ENCODE measurements at places on chromosomes 16 and 17.

DNA sequence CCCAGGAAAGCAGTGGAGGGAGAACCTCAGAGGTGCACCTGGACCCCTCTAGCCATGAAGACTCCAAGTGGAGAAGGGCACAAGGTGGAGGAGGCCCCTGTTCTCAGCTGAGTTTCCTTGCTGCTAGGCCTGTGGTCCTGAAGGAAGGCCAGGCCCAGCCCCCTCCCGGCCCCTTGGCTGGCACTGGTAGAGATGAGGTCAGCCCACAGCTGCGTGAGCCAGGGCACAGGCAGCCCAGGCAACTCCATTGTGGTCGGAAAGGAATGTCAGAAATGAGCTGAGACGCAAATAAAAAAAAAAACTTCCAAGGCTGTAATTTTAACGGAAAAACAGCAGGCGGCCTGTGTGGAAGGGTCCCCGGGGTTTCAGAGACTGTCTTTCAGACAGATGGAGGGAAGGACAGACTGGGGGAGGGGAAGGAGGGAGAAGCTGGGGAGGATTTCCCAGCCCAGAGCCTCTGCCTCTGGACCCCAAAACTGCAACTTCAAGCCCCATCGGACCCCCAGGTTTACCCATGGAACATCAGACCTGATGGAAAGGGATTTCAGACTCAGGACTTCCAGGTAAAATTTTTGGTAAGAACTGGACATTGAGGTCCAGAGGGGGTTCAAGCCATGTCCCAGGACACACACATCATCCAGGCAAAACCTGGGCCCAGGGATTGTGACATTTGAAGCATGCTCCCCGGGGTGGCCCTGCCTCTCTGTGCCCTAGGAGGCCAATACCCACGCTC is 25.6 kb upstream of the MRPS23 start:
- DNase-seq = no peak
- H3K4me1 ChIP-seq = peaks cover 27% of the 10 kb centered on the region
- no peak overlapping the region for H3K27ac ChIP-seq
- peaks cover 18% of the 10 kb centered on the region for H3K27me3 ChIP-seq
- H3K36me3 ChIP-seq = no peaks in the 10 kb centered on the region

- H3K27ac ChIP-seq = no peak overlapping the region
- H3K36me3 ChIP-seq = no peaks in the 10 kb centered on the region
- no peaks in the 10 kb centered on the region for H3K4me1 ChIP-seq
- no peak overlapping the region for H3K4me3 ChIP-seq
- DNase-seq = no peak
- H3K27me3 ChIP-seq = no peaks in the 10 kb centered on the region
Measured at GRCh38 chr16:59881376-59881775, 1147.3 kb upstream of the GOT2 start.

GRCh38 chr16:60651346-60651745 is 1384.9 kb downstream of the CDH8 start:
- no peaks in the 10 kb centered on the region for H3K36me3 ChIP-seq
- no peaks in the 10 kb centered on the region for H3K27me3 ChIP-seq
- no peaks in the 10 kb centered on the region for H3K4me1 ChIP-seq
- no peak for DNase-seq
- no peak overlapping the region for H3K4me3 ChIP-seq

DNA sequence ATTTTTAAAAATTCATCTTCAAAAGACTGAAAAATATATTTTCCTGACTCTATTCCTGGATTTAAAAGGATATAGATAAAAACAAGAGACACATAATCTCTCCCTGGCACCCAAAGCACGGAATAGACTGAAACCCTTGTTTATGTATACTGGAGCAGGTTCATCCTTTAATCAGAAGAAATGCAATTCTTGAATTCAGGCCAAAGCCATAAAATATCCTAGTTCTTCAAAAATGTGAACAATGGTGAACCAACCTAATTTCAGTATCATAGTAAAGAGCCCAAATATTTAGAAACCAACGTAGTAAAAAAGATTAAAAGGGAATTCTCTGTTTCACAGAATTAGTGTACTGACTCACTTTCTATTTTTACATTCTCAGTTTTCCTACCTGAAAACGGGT is 188.5 kb upstream of the C17orf78 start:
- H3K4me3 ChIP-seq = no peak overlapping the region
- H3K27ac ChIP-seq = no peak overlapping the region
- H3K36me3 ChIP-seq = peaks cover 20% of the 10 kb centered on the region
- H3K27me3 ChIP-seq = no peaks in the 10 kb centered on the region
- no peak for DNase-seq

DNA sequence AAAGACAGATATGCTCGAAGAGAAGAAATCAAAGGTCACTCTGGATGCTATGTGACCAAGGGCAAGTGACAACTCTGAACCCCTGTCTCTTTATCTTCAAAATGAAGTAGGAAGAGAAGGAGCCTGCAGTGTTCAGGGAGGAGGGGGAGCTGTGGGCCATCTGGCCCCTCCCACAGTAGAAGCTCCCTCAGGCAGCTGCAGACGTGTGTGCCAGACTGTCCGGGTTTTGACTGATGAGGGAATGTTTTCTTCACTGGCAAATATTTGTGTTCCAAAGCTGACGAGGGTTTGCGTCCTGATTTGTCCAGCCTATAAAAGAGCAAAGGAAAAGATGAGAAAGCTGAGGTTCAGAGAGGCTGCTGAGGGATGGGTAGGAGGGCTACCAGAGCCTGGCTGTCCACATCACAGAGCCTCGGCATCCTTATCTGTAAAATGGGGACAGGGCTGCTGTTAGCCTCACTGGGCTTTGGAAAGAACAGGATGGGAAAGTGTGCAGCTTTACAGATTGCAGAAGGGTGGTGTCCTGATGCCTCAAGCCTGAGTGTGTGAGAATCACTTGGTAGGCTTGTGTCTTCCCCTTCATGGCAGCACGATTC is 1.8 kb upstream of the GINS2 start:
- H3K36me3 ChIP-seq = no peaks in the 10 kb centered on the region
- peaks cover 9% of the 10 kb centered on the region for H3K27me3 ChIP-seq
- DNase-seq = no peak
- H3K27ac ChIP-seq = no peak overlapping the region
- no peak overlapping the region for H3K4me3 ChIP-seq

DNA sequence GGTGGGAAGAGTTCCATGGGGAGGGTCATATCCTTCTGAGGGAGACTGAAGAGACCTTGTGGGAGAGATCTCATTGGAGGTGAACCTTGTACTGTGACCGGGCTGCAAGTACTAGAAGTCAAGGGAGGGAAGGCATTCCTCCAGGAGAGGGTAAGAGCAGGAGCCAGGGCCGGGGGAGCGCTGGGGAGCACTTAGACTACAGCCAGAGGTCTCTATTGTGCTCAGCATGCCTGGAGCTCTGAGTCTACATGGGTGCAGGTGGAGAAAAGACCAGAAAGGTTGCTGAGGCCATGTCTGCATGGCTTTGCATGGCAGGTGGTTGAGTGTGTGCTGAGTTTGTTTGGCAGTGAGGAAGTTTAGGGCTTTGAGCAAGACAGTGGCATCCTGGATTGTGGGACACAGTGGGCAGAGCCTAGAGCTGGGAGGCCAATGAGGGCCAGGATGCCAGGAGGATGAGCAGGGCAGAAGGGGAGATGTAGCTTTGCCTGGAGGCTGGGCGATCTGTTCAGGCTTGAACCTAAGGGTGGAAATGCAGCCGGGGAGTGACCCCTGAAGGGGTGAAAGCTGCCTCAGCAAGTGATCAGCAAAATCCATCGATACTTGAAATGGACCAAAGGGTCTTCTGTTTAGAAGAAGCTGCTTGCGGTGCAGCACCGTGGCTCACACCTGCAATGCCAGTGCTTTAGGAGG is 317.4 kb upstream of the TNRC6C start:
- no peak overlapping the region for H3K27ac ChIP-seq
- no peaks in the 10 kb centered on the region for H3K36me3 ChIP-seq
- H3K27me3 ChIP-seq = no peaks in the 10 kb centered on the region

DNA sequence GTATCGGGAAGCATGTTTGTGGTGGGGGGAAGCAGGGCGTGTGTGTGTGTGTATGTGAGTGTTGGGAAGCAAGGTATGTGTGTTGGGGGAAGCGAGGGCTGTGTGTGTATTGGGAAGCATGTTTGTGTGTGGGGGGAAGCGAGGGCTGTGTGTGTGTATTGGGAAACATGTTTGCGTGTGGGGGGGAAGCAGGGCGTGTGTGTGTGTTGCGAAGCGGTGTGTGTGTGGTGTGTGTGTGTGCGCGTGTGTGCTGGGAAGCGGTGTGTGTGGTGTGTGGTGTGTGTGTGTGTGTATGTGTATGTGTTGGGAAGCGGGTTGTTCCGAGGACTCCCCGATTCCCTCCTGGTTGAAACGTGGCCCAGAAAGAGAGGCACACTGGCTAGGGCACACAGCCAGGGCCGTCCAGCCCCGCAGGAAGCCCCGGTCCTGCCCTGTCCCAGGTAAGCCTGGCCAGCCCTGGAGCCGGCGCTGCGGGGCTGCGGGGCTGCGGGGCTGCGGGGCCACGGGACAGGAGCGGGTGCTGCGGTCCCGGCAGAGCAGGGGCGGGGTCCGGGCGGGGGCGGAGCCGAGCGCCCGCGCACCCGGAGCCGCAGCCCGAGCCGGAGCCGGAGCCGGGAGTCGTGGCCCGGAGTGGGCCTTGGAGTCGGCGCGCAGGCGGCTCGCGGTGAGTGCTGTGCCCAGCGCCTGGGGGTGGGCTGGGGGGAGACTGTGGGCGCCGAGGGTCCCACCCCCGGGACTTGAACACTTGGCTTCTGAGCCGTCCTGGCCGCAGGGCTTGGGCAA is at the start of gene NOD2:
Gene NOD2, plus strand, starts transcription at position 608 of the 783 bp plus-strand sequence. CDS start 5,890 bp downstream, outside the sequence.
- no peak within 1 kb of the TSS for H3K27ac ChIP-seq
- H3K4me1 ChIP-seq = peaks cover 56% of the 10 kb centered on the region
- no peak for DNase-seq

DNA sequence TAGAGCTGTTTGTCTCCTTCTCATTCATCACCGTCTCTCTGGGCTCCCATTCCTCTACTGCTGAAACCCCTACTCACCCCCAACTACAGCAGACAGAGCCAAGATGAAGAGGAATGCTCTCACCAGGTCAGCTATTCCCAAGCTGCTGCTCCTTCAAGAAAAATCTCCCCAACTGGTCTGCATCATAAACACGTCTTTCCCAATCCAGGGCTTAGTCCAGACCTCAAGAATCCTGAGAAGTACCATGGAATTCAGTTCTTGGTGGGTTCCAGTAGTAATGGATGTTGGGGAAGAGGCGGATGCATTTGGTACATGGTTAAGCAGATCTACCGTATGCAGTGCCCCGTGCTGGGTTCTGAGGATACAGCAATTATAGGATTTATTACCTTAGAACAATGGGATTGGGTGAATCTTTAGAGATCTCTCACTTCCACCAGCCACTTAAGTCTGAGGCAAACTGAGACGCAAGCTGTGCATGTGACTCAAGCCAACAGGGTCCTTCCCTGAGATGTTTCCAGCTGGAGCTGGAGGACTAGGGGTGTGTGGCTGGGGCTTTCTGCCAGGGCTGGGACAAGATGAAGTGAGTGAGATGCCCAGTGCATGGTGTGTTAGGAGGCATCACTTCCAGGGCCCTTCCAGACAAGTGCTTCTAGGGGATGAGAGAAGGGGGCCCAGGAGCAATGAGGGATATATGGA is 232.7 kb upstream of the CDH5 start:
- no peaks in the 10 kb centered on the region for H3K36me3 ChIP-seq
- no peak overlapping the region for H3K27ac ChIP-seq
- no peak for DNase-seq
- H3K4me1 ChIP-seq = no peaks in the 10 kb centered on the region

DNA sequence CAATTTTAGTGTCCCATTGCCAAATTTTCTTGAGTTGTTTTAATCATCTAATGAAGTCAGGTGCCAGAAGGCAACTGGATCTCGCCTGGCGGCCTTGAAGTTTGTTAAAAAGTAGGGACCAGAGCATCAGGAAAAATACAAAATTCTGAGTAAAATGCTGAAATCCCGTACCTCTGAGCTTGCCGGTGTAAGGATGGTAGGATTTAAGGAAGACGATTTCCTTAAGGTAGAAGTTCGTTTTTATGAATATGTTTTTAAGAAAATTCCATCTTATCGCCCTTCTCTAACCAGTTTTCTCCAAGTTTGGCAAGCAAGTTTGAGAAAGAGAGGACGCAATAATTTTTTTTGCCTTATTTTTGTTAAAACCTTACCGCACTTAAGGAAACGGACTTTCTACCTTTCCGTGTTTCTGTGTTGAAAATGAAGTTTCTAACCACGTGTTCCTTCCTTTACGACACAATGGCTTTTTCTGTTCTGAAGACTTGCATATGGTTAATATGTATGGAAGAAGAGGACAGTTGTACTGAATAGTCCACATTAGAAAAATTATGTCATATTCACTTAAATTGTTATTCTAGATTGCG is 748 bp downstream of the ATF7IP2 start:
- H3K4me1 ChIP-seq = peaks cover 30% of the 10 kb centered on the region
- peak; percentile 36 for DNase-seq
- no peaks in the 10 kb centered on the region for H3K27me3 ChIP-seq
- no peaks in the 10 kb centered on the region for H3K36me3 ChIP-seq

DNA sequence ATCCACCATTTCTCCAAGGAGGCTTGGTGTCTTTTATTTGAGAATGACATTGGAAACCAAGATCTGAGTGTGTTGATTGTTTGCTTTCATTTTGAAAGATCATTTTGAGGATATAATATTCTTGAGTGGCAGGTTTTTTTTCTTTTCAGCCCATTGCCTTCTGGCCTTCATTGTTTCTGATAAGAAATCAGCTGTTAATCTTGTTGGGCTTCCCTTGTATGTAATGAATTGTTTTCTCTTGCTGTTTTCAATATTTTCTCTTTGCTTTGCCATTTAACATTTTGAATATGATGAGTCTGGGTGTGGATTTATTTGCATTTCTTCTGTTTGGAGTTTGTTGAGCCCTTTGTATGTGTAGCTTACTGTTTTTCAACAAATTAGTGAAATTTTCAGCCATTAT is 22.0 kb downstream of the PRSS54 start:
- H3K4me1 ChIP-seq = no peaks in the 10 kb centered on the region
- no peaks in the 10 kb centered on the region for H3K27me3 ChIP-seq
- no peak overlapping the region for H3K4me3 ChIP-seq
- DNase-seq = no peak
- no peaks in the 10 kb centered on the region for H3K36me3 ChIP-seq

- no peak overlapping the region for H3K27ac ChIP-seq
- H3K4me1 ChIP-seq = no peaks in the 10 kb centered on the region
- H3K4me3 ChIP-seq = no peak overlapping the region
- no peaks in the 10 kb centered on the region for H3K36me3 ChIP-seq
- no peaks in the 10 kb centered on the region for H3K27me3 ChIP-seq
- DNase-seq = no peak
Measured at GRCh38 chr16:5058476-5058875, 7.3 kb downstream of the C16orf89 start.

DNA sequence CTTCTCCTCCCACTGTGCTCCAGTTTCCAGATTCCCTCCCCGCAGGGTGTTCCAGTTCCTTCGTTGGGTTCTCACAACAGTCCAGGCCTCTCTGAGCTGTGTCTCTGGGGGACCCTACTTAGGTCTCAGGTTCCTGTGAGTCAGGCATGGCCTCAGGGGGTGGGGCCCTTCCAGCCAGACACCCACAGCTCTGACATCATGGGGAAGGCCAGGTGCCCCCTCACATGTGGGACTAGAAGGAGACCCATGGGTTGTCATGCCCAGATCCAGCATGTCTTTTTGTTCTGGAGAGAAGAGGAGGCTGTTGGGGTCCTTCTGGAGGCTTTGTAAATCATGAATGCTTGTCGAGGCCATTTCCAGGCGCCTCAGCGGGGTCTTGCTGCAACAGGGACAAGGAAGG is 32.0 kb upstream of the NDRG4 start:
- no peak overlapping the region for H3K4me3 ChIP-seq
- H3K27me3 ChIP-seq = peaks cover 46% of the 10 kb centered on the region
- H3K27ac ChIP-seq = no peak overlapping the region
- no peak for DNase-seq
- peaks cover 13% of the 10 kb centered on the region for H3K4me1 ChIP-seq
- H3K36me3 ChIP-seq = no peaks in the 10 kb centered on the region

GRCh38 chr16:85729452-85730185 is 21.3 kb downstream of the C16orf74 start:
- no peak overlapping the region for H3K4me3 ChIP-seq
- peaks cover 18% of the 10 kb centered on the region for H3K4me1 ChIP-seq
- no peak for DNase-seq
- H3K27me3 ChIP-seq = no peaks in the 10 kb centered on the region
- H3K27ac ChIP-seq = no peak overlapping the region
- H3K36me3 ChIP-seq = no peaks in the 10 kb centered on the region
